ENCODE measurements at places on chromosomes 12 and 14. TPM values are rescaled to one million over a fixed set of nuclear protein-coding genes. Genes with fewer than 3 reads are reported as not detected.

DNA sequence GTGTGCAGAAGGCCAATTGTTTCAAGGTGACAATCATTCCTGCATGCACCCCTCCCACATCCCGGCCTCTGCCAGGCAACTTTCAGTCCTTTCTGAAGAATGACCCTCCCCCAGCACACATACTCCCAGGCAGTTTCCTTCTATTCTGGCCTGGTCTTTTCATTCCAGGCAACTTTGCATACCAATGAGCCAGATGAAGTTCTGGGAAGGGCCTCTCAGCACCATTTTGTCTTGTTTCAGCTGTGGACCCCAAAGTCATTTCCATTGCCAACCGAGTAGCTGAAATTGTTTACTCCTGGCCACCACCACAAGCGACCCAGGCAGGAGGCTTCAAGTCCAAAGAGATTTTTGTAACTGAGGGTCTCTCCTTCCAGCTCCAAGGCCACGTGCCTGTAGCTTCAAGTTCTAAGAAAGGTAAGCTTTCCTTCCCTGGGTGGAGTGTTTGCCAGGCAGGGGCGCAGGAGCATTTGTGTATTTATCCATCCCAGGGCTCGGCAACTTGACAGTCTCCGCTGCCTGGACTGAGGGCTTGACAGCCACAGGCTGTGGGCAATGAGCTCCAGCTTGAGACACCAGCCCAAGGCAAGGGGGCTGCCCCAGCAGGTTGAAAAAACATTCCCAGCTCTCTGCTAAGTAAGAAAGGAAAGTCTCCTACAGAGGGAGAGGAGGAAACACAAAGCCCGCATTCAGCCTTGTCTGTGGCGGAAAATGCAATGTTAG lies 16.4 kb downstream of the BCL2L14 start:
- no peak for DNase-seq

DNA sequence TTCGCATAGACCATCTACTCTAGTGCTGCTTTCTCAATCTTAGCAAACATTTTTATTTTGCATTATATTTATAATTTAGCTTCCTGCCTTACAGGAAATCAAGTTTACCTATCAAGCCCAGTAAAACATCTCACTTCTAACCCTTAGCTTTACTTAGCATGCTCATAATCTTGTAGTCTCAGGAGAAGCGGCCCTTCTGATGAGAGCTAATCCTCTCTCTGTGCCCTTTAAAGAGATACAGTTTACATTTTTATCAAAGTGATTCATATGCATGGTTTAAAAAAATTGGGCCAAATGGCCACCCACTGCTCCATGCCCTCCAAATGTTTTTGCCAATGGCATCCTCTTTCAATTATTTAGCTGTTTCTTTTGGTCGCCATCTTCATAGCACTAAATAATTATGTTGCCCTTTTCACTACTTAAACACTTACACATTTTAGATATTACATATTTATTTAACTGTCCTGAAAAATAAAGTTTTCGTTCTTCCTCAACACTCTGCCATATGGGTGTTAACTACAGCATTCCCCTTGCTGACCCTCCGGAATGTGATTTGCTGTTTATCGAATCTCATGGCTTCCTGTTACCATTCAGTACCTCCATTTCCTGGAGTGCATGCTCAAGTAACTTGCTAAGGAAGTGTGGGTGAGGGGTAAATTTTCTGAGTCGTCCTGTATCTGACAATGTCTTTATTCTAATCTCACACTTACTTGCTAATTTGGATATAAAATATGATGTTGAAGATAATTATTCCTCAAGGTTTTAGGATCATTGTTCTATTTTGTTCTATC lies 29.3 kb downstream of the YLPM1 start:
- DNase-seq: peak; percentile 61

- DNase-seq: no peak
Observed at GRCh38 chr12:3944620-3945019, 71.4 kb upstream of the PARP11 start.

GRCh38 chr12:84572196-84572595 lies 340.4 kb downstream of the SLC6A15 start:
- no peak for DNase-seq

- no peak for DNase-seq
Observed at GRCh38 chr14:103292426-103293374, 41.3 kb upstream of the EIF5 start.

DNA sequence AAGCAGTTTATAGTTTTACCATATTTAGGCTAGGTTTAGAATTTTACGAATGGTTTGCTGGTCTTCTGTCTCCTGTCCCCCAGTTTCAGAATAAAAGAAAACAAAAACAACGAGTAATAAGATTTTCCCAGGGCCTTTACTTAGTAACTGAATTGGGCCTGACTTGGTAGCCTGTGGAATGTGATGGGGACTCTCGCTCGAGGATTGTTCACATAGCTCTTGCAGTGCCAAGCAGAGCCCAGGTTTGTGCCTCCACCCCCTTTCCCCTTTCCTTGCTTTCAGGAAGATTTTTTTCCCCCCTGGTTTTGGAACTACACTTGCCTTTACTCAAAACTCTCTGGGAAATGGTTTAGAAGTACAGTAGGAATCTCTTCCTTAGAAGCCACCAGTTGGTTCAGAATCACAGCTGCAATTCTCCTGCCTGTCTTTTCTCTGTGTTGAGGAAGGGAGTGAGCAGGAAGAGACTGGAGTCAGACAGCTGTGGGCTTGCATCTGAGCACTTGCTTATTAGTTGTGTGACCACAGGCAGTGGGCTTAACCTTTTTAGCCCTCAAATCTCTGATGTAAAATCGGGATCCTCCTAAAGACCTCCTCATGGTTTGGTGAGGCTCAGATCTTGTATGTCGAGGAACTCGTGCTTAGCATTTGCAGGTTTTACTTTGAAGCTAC lies 501.2 kb downstream of the PCNX1 start:
- DNase-seq: no peak

DNA sequence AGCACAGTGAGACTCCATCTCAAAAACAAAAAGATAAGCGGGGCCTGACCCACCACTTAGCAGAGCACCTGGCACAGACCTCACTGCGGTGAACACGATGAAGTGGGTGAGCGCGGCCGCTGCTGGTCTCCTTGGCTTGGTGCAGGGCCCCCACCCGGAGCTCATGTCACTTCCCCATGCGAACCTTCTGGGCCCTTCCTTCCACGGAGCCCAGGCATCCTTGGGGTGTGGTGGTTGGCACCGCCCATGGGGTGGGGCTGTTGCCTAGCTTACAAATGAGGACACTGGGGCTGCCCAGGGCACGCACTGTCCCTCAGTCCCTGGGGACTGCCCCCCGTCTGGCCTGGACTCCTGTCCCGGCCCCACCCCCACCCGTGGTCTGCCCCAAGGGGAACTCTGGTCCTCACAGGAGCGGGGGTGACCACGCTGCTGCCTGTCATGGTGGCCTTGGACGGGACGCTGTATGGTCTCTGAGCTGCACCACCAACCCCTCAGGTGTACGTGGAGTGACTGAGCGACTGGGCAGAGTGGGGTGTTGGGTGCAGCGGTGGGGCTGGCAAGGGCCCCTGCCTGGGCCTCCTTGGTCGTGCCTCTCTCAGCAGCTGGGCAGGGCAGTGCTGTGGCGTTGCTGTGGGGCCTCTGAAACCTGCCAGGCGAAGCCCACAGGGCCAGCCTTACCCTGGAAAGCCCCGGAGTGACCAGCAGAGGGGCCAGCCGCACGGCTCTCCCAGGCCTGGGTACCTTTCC lies 15.3 kb downstream of the FBRSL1 start:
- no peak for DNase-seq

- no peak for DNase-seq
Observed at GRCh38 chr12:92032101-92032500, 113.5 kb downstream of the BTG1 start.

GRCh38 chr12:110590806-110591326 lies 7.7 kb upstream of the PPTC7 start:
- no peak for DNase-seq

DNA sequence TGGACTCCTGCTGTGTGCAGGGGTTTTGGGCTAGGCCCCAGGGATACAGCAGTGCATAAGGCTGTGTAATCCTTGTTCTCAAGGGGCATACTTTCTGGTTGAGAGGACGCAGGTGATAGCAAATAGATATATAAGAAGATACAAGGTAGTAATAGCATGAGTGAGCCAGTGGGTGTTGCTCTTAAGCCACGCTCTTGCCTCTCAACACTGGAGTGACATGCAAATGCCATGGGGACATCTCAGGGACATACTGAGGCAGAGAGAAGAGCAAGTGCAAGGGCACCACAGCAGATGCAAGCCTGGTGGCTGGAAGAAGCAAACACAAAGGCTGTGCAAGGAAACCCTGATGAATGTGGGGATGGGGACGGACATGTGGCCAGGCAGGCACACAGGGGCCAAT lies 223.3 kb downstream of the CHST11 start:
- no peak for DNase-seq

- no peak for DNase-seq
Observed at GRCh38 chr14:73935666-73936065, 14.2 kb downstream of the FAM161B start.

DNA sequence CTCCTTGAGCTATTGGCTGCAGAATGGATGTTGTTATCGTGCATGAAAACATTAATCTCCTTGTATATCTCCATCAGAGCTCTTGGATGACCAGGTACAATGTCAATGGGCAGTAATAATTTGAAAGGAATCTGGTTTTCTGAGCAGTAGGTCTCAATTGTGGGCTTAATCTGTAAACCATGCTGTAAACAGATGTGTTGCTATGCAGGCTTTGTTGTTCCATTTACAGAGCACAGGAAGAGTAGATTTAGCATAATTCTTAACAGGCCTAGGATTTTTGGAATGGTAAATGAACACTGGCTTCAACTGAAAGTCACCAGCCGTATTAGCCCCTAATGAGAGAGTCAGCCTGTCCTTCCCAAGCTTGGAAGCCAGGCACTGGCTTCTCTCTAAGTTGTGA lies 50.4 kb downstream of the ATG14 start:
- no peak for DNase-seq

DNA sequence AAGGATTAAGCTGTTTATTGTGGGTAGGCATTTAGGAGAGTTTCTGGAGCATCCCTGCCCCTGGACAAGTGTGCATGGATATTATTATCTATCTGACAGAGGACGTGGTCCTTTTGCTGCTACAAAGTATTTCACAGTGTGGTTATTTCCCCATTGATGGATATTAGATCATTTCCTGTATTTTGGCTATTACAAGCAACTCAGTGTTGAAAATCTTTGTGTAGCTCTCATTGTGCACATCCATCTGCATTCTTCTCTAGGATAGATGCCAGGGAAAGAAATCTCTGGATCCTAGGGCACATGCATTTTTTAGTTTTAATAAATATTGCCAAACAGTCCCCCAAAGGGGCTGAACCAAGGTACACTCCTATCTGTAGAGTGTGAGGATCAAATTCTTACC lies 154.3 kb upstream of the SRRM4 start:
- DNase-seq: no peak

GRCh38 chr12:120554678-120555077 lies 20.5 kb downstream of the RNF10 start:
- DNase-seq: no peak

GRCh38 chr12:84660139-84660538 lies 252.5 kb downstream of the SLC6A15 start:
- DNase-seq: no peak

DNA sequence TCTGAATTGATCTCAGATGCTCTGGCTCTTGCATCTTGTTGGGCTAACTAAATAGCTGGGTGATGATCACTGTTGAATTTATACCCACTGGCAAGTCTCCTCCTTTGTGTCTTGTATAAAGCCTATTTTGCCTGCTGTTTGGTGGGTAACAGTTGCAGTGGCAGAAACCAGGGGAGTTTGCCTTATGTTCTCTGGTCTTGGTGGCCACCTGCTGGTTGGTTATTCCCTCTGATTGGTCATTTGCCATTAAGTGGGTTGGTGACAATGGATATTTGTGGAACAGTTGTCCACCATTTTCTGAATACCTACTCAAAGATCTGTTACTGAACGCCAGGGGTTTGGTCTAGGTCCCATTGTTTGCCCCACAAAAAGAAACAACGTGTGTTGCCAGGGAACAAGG lies 52.1 kb downstream of the AVPR1A start:
- DNase-seq: no peak

DNA sequence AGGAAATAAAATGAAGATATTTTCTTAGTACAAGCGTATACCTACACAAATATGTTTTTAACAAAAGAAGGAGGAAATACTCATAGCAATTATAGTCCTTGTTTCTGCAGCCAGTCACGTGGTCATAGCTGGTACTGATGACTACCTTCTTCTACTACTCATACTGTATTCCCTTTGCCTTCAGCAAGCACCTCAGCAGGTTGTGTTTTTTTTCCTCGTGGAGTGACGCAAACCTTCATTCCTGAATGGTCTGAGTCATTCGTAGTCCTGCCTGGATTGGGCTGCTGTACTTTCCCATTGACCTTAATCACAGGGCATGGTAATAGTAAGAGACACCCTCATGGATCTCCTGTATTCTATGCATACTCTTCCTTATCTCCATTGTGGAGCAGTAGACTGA lies 25.7 kb upstream of the SLC16A7 start:
- DNase-seq: no peak

Gene TCP11L2
- 27.4 TPM for total RNA-seq

Gene VRTN
- total RNA-seq: not detected

Gene CAPZA3
- not detected for total RNA-seq

Gene NINJ2
- total RNA-seq: 0.66 TPM

Gene MIP
- total RNA-seq: 0.07 TPM

Gene DHRS2
- total RNA-seq: 0.07 TPM

Gene SPIC
- not detected for total RNA-seq

Gene RPL10L
- not detected for total RNA-seq

Gene PRPH
- total RNA-seq: 0.26 TPM

Gene MORN3
- 1.6 TPM for total RNA-seq

Gene DAO
- not detected for total RNA-seq

Gene CLMN
- total RNA-seq: 4.8 TPM

Gene RTL1
- total RNA-seq: not detected

Gene STON2
- total RNA-seq: 0.13 TPM
